ENCODE measurements at places on chromosomes 1 and 21.

GRCh38 chr1:65104854-65105534, 43.0 kb upstream of the AK4 start:
- DNase-seq = no peak

DNA sequence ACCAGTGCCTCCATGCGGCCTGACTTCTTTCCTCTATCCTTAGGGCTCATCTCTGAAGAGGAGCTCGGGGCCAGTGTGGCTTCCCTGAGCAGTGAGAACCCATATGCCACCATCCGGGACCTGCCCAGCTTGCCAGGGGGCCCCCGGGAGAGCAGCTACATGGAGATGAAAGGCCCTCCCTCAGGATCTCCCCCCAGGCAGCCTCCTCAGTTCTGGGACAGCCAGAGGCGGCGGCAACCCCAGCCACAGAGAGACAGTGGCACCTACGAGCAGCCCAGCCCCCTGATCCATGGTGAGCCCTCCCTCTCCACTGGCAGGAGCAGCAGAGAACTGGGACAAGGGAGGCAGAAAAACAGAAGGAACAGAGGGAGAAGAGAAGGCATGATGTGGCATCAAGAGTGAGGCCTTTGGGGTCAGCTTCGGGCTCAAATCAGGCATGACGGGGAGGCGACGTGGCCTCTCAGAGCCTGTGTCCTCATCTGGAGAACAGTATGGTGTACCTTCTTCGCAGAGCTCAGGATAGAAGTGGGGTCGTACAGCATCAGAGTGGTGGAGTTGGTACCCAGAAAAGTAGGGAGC, 6.5 kb upstream of the LRRC71 start:
- no peak for DNase-seq

GRCh38 chr1:204463125-204464060, 31.2 kb downstream of the PIK3C2B start:
- no peak for DNase-seq

GRCh38 chr1:182595641-182596240, 6.7 kb upstream of the RNASEL start:
- peak; percentile 67 for DNase-seq

DNA sequence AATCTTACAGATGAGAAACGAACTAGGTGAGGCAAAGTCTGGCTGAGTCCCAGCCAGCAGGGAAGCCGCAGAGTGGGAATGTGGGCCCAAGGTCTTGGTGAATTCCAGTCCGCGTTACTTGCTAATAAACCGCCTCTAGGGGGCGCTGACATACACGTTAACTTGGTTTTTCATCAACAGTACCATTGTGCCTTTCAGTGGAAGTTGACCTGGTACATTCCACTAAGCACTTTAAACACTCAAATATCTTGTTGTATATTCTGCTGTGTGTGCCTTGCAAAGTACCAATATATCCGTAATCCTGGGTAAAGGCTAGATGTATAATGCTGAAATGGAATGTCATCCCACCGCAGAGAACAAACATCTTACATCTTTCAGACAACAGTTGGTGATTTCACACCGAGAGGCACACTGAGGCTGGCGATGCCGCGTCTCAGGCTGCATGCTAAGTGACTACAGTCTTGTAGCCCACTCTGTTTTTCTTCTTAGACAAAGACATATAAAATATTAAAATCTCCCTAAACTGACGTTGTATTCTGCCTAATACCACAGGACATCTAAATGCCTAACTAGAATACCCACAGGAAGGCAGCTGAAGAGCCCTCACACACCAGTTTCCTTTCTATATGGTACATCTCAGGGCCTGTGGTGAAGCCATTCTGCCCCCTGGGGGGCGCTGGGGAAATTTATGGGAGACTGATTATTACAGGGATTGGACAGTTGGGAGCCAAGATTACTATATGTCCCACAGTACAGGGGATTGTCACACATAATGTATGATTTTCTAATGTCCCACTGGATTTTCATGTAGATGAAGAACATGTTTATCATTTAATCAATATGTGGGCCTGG, 49.2 kb upstream of the C1orf198 start:
- DNase-seq = peak; percentile 68

DNA sequence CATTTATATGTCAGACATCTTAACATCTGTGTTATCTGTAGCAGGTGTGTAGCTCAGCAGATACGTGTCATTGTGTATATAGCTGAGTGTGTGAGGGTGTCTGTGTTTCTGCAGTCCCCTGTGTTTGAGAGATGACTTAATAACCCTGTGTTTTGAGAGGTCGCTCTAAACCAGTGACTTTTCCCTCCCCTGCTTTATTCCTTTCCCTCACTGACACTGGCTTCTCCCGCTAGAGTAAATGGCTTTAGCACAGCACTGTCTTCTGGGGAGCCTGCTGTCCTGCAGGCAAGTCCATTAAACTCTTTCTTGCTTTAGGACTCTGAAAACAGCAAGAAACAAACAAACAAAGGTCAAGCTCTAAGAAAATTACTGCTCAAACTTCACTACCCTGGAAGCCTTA, 53.0 kb downstream of the VANGL1 start:
- no peak for DNase-seq

- no peak for DNase-seq
These were observed 143.2 kb upstream of the BACE2 start for GRCh38 chr21:41024746-41025254.

All from GM20000 (cell line).